ENCODE measurements at places on chromosomes 16 and 17.

DNA sequence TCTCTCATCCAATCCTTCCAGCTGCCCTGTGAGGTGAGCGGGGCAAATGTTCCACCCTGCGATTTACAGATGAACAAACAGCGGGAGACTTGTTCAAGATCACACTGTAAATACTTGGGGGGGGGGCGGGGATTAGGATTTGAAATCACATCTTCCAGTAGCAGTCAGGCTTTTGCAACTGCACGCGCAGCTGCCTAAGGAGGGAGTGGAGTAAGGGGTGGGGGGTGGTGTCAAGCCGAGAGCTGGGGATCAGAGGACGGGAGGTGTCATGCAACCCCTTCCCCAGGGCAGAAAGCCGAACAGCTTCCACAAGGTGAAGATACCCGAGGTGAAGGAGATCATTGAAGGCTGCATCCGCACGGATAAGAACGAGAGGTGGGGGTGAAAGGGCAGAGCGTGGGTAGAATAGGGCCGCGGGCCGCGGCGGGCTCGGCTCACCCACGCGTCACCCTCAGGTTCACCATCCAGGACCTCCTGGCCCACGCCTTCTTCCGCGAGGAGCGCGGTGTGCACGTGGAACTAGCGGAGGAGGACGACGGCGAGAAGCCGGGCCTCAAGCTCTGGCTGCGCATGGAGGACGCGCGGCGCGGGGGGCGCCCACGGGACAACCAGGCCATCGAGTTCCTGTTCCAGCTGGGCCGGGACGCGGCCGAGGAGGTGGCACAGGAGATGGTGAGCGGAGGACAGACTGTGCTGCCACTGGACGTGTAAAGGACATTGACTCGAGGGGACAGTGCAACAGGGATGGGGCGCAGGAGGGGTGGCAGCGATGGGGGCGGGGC is 4.6 kb downstream of the WNK4 start:
- DNase-seq: no peak

DNA sequence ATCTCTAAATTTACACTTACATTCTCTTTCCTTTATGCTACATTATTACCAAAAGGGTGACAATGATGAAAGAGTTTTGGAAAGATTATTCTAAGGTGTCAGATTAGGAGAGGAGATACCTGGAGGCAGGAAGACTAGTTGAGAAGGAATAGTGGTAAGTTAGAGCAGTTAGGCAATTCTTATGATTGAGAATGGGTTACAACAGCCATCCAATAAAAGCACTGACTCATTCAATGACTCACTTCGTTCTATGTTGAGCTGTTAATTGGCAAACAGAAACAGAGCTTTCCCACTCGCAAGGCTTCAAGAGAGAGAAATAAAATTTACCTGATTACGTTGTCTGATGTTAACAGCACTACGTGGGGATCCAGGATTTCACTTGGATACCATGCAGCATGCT is 5.8 kb downstream of the NUP88 start:
- DNase-seq: no peak

DNA sequence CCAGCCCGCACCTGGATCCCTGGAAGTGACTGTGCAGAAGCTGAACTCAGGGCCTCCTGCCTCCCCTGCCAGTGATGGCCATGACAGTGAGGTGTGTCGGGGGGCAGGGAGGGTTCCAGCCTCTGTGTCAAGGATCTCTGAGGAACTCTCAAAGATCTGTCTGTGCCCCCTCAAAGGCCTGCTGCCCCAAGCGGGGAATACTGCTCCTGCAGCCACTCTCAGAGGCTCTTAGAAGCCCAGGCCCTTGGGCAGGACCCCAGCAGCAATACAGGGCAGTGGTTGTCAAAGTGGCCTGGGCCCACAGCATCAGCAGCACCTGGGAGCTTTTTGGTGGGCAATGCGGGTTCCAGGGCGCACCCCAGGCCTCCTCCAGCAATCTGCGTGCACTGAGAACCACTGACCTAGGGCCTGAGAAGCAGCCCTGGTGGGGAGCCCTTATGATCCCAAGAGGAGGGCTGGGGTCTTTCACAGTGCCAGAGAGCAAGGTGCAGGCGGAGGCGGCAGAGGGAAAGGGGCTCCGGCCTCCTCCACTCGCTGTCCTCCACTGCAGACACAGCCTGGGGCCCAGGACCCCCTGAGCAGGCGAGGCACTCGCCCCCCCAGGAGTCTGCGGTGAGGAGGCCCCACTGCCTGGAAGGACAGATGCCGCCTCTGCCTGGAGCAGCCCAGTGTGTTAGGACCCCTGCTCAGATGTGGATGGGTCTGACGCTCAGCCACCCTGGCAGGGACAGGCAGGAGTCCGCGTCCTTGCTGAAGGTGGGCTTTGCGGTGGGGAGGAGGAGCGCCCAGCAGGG is 42.1 kb downstream of the ENGASE start:
- DNase-seq: no peak

GRCh38 chr16:30927789-30928378 is 4.5 kb downstream of the FBXL19 start:
- no peak for DNase-seq

DNA sequence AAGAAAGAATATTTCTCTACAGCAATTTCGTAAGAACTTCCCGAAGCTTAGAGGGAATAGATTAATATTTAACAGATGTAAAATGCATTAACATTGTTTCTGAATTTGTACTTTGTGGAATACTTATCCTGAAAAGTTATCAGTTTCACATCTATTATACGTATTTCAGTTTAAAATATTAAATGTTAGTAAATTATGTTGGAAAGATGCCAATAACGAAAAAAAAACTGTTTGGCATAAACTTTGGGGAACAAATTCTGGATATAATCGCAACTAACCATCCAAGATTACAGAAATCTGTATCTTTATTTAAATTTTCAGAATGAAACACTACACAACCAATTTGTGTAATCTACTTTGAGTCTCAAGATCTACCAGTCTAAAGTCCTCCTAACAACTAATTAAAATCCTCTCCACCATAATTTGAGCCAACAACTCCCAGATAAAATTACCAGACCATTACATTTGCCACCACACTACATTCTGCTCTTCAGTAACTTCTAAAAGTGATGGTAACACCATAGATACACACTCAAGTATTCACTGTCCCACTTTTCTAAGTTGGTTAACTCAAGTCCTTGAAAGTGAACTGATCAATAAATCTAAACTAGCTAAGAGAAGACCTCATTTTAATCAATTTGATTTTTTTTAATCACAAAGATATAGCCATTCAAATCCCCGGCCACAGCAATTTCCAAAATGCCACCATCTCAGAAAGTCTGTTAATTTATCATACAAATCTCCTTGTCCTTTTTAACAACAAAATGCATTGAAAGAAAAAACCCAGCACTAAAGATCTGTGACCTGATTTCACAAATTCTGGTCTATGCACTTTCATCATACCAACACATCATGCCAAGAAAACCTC is 2.0 kb downstream of the SIAH1 start:
- DNase-seq: no peak

Measured in CD4-positive, alpha-beta T cell treated with Interleukin-4 for 4 hours (primary cell).